Activated naive CD4-positive, alpha-beta T cell treated with anti-CD3 and anti-CD28 coated beads, Interleukin-2, amount 50 U/mL, for 16 hours (primary cell): ENCODE measurements at places on chromosomes 11 and 22.

DNA sequence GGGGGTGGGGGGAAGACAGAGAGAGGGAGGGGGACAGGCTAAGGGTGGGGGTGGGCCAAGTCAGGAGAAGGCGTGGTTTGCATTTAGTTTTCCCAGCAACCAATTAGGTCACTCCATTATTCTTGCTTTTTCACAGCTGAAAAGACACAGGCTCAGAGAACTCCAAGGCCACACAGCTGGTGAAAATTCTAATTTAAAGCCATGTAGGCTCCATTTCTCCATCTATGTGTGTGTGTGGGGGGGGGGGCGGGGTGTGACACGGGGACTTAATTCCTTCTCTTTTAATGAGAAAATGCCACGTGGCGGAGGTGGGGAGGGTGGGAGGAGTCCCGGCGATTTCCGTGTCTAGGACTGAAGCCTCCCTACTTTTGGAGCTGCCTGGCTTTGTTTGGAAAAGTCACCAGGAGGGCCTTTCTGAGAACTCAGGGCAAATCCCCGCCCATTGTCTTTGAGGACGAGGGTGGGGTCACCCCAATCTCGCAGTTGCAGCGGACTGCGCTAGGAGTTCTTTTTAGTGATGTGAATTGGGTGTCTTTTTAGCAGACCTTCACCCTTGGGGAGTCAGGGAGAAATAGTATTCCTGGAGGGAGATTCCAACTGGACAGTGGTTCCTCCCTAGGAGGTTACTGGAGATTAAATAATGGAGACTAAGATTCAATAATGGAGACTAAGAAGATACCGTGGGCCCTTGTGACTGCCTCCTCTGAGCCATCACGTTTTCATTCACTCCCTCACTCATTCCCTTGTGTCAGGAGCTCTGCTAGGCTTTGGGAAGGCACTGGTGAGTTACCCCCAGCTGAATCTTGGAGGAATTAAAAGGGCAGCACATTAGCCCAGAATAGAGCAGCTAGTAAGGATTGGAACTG lies 36.4 kb upstream of the PTPRJ start:
- no peak for DNase-seq

DNA sequence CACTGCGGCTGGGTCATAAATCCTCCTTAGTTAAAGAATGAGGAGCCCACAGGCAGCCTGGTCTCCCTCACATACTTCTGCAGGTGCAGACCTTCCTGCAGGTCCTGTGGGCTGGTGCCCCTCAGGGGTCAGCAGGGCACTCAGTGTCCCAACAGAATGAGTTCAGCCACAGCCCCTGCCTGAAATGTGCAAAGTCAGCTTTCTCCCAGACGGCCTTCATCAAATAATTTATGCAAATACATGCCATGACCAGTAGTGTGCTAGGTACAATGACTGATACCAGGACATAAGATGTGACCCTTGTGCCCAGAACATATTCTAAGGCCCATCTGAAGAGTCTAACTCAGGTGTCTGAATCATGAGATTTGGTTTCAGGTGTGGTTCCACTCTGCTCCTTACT lies 703.4 kb downstream of the TBC1D22A start:
- no peak for DNase-seq

DNA sequence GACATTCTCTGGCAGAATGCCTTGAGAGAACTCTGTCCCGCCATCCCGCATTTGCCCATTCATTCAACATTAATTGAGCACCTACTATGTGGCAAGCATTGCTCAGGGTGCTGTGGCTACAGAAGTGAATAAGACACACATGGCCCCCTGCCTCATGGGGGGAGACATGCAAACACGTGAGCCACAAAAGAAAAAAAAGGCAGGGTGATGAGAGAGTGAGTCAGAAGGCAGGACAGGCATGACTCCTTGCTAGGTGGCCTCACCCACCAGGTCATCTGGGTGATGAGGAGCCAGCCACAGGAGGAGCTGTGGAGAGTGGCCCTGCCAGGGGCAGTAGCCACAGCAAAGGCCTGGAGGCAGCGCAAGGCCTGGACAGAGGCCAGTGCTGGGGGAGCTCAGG lies 4.9 kb downstream of the CHRM4 start:
- no peak for DNase-seq

GRCh38 chr22:36569999-36570398 lies 41.0 kb upstream of the EIF3D start:
- DNase-seq: no peak

GRCh38 chr11:100639140-100639539 lies 47.9 kb upstream of the ARHGAP42 start:
- no peak for DNase-seq
